ENCODE measurements at places on chromosomes 4 and X.

- DNase-seq = peak; percentile 9
Measured at GRCh38 chr4:52038103-52038912, at the start of gene SGCB. TSS of gene SGCB (minus strand) at chr4:52038299. CDS start at chr4:52038259, 40 bp downstream.

DNA sequence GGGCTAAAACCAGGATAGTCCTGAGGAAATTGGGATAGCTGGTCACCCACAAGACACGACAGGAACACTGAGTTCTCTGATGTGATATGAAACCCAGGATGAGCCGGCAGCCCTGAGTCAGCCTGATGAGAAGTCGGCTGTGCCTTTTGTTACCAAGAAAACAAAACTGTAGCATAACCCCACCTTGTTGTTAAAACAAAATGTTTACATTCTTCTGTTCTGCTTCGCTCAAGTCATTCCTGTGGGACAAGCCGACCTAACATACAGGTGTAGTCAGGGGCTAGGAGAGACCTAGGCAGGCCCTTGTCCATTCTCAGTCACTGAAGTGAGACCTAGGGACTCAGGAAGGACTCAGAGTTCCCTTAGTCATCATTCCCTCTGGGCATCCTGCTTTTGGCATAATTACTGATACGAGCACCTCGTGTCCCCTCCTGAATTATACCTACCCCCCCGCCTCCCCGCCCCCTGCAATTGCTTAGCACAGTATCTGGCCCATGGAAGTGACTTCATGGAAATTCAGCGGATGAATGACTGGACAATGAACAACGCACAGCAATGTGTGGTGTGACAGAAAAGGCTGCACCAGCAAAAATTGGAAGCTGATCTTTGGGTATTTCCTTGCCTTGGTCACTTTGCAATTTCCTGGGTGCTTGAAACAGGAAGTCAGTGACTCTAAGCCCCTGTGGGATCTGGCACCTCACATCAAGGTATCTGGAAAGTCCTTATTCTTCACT lies 31.9 kb upstream of the TLR2 start:
- DNase-seq = no peak

- no peak for DNase-seq
Measured at GRCh38 chr4:76758290-76758882, 139.6 kb downstream of the SOWAHB start.

DNA sequence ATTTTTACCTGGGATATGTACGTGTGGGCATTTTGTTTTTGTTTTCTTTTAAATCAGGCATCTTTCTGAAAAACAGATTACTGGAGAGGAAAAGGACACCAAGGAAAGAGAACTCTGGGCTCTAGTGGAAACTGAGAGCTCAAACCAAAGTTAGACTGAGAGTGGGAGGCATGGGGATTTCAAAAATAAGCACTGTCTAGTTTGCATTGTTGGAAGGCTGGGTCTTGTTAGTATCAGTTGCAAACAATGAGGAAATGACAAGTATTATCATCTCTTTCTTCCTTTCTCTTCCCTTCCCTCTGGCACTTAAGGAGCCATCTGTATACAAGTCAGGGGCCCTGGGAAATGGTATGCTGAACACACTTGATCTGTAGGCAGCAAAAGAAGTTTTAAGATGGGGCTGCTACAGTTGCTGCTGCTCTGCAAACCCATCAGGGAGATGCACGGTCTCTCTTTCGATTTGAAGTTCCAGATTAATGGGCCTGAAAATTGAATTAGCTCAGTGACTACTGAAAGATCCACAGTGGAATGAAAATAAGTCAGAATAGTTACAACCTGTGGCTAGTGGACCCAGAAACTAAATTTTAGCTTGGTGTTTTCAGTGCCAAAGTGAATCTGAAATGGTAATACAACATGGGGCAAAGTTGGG lies 48.0 kb upstream of the GRXCR1 start:
- DNase-seq = no peak

DNA sequence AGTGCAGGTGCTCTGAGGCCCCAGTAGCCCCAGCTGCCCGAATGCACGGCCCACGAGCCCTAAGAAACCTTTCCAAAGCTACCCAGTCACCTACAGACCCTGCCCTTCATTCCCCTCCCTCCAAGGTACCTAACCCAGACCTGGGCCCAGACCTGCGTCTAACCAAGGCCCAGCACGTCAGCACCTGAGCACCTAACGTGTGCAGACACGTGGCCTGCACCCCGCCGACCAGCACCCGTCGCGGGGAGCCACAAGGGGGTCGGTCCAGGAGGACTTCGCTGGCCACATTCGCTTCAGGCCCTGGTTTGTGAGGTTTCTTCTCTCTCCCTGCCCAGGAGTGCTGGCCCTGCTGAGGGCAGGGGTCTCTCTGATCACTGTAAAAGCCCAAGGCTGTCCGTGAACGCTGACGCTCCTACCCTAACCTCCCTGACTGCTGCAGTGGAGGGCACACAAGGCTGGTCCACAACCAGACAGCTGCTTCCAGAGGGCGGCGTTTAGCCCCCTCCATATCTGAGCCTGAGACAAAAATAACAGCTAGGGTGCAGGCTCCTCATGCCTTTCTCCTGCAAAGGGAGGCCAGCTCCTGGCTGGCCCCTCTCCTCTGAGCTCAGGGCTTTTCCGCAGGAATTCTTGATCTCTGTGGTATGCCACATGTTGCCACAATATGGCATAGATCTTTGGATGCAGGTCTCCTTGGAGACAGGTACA lies 31.8 kb downstream of the WDR1 start:
- DNase-seq = no peak

GRCh38 chrX:13666836-13667235 lies 13.9 kb downstream of the TCEANC start:
- no peak for DNase-seq

DNA sequence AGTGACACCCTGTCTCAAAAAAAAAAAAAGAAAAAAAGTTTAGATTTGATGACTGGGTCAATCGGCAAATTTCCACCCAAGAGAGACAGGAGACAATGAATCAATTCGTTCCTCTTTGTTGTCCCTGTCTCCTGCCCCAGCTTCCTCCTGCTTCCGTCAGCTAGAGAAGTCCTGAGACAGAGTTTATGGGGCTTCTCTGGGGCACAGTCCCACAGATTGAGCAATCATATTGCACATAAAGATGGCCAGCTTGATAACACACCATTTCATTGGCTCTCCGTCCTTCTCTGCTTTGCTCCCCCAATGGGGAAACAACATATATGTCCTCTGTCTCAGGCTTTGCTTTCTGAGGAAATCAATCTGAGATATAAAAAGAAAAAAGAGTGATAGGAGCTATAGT lies 78.4 kb upstream of the FUNDC1 start:
- no peak for DNase-seq

DNA sequence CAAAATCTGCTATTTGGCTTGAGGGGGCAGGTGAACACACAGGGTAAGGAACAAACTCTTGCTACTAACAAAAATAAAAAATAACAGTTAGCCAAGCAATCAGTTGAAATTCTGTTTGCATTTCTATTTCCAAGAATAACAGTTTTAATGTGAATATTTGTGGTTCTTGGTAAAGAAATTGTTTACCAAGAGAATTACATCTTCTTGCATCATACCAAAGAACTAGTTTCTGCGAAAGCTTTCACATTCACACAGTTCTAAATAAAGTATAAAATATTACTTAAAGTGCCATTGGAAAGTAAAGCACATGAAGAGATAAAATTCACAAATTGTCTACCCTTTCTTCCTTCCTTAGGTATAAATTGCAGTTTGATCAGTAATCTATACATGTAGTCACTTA lies 54.4 kb downstream of the KLHL4 start:
- no peak for DNase-seq

DNA sequence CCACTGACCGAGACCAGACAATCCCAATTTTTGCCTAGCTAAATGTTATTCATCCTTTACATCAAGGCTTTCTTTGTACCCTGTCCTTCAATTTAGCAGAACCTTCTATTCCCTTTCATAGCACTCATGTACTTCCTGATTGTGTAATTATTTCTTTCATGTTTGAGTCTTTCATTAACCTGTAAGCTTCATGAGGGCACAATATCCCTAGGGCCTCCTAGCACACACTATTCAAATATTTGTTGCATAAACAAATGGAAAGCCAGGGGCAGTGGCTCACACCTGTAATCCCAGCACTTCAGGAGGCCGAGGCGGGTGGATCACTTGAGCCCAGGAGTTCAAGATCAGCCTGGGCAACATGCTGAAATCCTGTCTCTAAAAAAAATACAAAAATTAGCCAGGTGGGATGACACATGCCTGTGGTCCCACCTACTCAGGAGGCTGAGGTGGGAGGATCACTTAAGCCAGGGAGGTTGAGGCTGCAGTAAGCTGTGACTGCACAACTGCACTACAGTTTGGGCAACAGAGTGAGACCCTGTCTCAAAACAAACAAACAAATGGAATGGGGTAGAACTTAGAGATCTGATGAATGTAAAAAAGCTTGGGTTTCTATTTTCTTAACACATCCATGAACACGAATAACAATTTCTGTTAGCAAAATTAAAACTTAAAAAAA lies 59.0 kb downstream of the SAT1 start:
- DNase-seq = no peak

- no peak for DNase-seq
Measured at GRCh38 chr4:37427193-37427592, 182.7 kb downstream of the NWD2 start.

DNA sequence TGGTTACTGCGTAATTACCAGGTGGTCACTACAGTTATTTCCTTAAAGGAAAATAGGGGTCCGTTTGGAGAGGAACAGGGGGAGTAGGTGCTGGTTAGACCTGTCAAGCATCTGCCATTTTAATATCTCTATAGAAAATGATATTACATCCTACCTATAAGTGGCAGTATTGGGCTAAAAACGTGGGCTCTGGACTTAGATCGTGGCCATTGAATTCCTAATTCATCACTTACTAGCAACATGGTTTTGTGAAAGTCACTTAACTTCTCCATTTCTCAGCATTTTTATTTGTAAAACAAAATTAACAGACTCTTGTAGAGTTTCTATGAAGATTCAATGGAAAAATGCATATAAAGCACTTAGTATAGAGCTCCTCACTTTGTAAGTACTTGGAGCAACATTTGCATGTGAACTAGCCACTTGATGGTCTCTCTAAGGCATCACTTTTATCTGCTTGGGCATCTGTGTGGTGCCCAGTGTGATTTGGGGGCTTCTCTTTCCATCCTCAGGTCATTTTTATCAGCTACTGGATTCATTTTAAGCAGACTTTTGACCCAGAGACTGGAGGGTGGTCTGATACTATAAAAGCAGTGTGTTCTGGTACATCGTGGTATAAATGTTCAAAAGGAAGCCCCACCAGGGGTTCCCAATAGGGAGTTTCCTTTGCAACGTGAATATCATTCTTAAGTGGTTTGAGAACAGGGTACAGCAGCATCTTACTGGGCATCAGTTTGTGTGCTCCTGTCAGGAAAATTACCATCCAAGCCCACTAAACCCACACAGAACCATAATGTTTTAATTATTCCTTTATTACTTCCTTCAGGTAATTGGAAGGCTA lies 42.7 kb upstream of the RASSF6 start:
- no peak for DNase-seq

GRCh38 chrX:107025545-107025944 lies 25.5 kb upstream of the MORC4 start:
- no peak for DNase-seq

DNA sequence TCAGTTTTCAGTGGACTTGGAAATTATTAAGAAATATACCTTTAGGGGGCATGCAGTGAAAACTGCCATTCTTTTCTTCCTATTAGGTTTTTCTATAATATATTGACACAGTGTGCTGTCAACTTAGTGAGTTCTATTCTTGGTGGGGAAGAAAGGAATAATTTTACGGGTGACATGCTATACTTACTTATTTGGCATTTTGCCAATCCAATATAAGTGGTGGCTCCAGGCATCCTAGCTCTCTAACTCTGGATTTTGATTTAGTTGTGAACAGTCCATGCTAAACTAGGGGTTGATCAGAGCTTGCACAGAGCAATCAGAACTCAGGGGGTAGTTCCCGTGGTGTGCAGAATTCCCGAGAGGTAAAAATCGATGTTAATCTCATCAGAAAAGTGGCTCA lies 277.7 kb upstream of the FTHL17 start:
- DNase-seq = no peak

- DNase-seq = no peak
Measured at GRCh38 chrX:119647552-119648420, 41.6 kb upstream of the NKRF start.

GRCh38 chr4:183840311-183840710 lies 64.8 kb upstream of the STOX2 start:
- no peak for DNase-seq

DNA sequence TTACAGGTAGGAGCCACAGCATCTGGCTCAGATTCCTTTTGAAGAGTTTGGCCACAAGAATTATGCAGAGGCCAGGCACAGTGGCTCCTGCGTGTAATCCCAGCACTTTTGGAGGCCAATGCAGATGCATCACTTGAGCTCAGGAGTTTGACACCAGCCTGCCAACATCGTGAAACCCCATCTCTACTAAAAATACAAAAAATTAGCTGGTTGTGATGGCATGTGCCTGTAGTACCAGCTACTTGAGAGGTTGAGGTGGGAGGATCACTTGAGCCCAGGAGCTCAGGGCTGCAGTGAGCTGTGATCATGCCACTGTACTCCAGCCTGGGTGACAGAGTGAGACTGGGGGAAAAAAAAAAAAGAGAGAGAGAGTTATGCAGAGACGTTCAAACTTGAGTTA lies 53.0 kb downstream of the MID1IP1 start:
- no peak for DNase-seq

DNA sequence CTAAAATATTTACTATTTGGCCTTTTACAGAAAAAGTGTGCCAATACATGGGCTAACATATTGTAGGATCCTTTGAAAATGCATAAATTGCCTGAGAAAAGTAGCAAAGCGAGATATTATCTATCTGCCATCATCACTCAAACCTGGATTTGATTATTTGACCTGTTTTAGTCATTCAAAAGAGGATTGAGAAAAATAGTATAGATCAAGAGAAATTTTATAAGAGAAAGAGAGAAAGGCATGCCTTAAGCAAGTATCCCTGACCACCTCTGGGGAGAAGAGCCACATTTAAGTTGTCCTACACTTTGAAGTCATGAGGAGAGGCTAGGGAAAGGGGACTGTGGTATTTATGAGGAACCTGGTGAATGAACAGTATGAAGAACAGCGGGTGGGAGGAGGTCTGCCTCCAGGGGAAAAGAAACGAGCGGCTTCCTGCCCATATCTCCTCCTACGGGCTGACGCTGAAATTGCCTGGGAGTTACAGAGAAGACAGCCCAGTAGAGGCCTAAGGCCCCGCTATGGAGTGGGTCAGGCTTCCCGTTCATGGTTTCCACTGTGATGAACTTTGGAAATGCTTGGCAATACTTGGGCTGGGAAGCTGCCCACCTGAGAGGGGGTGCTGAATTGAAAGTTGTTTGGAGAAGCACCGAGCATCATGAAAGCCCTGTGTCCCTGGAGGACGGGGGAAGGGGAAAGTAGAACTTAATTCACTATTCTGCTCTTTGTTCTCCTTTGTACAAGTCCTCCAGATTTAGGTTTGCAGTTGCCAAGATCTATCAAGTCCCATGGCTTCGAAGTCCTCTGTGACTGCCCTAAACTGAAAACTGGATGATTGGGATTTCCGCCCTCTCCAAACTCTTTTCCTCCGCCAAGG lies 106.9 kb upstream of the ACSL4 start:
- no peak for DNase-seq

GRCh38 chr4:33054161-33054560 lies 2334.0 kb downstream of the PCDH7 start:
- no peak for DNase-seq
